ENCODE measurements at places on chromosomes 4 and X. TPM values are rescaled to one million over a fixed set of nuclear protein-coding genes. Genes with fewer than 3 reads are reported as not detected.

MAGEB10 gene
- not detected for total RNA-seq

RBMXL3 gene
- total RNA-seq, result not detected

TCEAL4 gene
- 23.4 TPM for total RNA-seq

ARHGEF6 gene
- 0.77 TPM for total RNA-seq

FMR1 gene
- total RNA-seq, result 22.9 TPM

MAGEA8 gene
- not detected for total RNA-seq

XAGE1B gene
- not detected for total RNA-seq

USP17L21 gene
- total RNA-seq, result not detected

DNA sequence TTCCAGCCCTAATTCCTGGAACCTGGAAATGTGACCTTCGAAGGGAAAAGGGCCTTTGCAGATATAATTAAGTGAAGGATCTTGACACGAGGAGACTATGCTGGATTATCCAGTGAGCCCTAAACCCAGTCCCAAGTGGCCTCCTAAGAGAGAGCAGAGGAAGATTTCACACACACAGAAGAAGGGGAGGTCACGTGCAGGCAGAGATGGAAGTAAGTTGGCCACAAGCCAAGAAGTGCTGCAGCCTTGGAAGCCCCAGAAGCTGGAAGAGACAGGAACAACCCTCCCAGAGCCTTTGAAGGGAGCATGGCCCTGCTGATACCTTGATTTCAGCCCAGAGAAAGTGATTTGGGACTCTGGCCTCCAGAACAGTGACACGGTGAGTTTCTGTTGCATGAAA, 51.9 kb downstream of the EVC2 start:
- no peak for DNase-seq

DNA sequence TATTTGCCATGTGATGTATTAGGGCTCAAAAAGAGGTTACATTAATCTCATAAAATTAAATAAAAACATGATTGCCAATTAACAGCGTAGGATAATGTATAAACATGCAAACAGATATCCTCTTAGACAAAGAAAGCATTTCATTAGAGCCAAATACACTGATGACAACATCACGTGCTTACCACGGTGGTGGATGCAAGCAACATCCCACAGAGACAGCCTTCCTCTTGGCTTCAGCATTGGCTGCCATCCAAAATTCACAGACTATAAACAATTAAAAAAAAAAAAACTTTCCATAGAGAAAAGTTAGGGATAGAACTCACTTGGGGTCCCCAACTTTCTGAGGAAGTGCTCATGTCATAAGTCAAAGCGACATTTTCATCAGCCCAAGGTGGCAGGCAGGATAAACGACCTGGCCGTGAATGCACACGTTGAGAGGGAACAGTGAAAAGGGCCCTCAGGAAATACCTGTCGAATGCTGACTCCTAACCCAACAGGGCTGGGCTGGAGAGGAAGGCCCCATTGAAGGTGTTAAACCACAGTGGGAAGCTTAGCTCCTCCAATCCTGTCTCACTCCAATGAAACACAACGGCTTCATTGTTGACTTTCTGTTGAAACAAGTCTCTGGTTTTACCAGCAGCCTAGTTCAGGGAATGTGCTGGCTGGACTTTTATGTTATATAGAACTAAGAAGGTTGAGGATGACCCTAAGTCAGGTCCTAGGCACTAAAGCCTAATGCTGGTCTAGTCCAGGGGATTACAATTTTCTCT, 48.4 kb downstream of the IDS start:
- no peak for DNase-seq

GRCh38 chr4:28062562-28062961, 1201.9 kb downstream of the STIM2 start:
- DNase-seq, result no peak

DNA sequence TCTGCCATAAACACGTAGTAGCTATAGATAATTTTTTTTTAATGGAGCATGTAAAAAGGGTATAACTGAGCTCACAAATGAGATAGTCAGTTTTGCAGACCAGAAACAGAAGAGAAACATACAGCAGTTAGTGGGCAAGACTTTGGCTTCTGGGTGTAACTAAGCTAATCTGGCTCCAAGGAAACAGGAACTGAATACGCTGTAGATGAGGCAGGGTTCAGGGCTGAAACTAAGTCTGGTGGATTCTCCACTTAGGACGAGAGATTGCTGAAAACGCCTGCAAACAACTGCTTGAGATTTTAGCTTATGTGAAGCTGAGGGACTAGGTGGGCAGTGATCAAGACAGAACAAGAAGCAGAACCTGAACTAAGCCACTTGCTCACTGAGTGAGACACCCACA, 91.7 kb downstream of the SMIM20 start:
- DNase-seq, result no peak

DNA sequence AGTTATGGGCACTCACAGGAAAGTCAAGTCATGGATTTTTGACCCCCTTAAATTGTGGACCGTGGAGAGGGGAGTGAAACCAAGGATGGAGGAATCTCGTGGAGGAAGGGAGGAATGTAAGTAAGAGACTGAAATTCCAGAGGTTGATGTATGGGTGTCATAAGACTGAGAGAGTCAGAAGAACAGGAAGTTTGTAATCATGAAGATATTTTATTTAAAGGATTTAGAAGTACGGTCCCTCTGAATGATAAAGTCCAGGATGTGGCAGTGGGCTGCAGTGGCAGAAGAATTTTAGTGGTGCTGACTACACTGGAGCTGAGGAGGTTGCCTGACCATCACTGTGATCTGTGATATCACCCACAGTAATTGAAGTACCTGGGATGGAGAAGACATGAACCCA, 57.8 kb downstream of the DCLK2 start:
- no peak for DNase-seq

DNA sequence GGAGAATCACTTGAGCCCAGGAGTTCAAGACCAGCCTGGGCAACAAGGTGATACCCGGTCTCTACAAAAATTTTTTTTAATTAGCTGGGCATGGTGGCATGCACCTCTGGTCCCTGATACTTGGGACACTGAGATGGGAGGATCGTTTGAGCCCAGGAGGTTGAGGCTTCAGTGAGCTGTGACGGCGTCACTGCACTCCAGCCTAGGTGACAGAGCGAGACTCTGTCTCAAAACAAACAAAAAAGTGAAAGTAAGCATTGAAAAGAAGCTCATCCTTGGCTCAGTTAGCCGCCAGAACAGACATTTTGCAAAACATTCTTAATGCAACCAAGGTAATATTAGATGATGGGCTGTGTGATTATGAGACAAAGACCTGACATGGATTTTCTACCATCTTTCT, 223.3 kb upstream of the VCX3A start:
- DNase-seq, result no peak

DNA sequence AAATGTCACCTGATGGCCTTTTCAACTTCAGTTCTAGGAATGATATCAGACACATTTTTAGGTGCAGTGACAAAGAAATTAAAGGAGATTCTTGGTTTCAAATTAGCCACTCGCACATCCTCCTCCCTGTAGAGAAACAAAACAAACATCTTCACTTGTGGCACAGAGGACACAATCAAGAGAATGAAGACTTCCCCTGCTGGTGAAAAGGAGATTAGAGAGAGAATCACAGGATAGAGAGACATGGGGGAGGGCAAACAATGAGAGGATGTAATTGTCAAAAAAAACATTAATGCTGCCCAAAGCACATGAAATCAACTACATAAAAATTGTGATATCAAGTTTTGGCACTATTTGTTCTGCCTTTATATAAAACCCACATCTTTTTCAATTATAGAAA, 34.5 kb downstream of the ACE2 start:
- no peak for DNase-seq

DNA sequence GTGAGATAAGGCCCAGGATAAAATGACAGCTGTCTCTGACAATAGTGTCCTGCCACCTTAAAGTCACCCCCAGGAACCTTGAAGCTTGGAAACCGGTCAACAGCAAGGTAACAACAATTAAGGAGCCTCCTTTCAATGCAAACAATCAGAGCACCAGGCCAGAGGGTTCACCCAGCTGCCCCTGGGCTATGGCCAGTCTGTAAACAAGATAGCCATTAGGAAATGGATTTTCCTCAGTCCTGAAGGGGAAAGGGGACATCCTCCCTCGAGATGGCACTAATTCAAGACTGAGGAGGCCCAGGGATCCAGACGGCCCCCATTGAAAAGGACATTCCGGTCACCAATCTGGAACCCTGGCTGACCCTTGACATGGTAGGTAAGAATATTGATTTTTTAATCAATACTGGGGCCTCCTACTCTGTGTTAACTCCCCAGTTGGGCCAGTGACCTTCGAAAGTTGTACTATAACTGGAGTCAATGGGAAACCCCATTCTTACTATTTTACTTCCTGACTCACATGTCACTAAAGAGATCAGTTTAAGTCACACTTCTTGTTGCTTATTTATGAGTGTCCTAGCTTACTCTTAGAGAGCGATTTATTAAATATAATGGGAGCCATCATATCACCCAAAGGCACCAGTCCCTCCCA, 61.7 kb upstream of the CT45A1 start:
- no peak for DNase-seq

GRCh38 chr4:167088115-167088514, 146.2 kb downstream of the SPOCK3 start:
- DNase-seq, result no peak

DNA sequence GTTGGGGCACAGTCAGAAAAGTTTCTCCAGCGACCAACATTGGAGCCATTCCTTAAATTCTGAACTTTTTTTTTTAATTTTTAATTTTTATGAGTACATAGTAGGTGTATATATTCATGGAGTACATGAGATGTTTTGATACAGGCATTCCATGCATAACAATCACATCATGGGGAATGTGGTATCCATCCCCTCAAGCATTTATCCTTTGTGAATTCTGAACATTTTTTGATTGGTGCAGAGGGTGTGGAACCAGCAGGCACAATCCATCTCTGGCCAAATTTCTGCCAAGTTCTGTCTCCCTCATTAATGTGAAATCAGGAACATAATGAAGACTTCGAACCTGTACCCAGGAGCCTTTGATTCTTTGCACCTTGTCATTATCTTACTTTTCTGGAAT, 267.0 kb downstream of the FRMPD4 start:
- no peak for DNase-seq

DNA sequence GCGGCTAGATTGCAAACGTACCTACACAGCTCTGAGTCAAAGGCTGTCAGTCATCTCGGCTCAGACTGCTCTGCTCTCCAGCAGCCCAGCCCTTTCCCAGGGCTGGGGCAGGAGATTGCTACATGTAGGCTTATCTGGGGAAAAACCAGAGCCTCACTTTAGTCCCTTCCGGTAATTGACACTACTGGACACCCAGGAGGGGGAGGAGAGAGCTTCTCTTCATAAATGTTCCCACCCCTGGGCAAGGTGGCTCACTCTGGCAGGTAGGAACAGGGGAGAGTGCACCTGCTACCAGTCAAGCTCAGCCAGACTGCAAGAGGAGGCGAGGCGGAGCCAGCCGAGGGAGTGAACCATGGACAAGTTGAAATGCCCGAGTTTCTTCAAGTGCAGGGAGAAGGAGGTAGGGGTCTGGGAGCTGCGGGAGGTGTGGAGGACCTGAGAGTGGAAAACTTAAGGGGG, at the start of gene SLC6A14:
Gene SLC6A14, plus strand, starts transcription at position 249 of the 459 bp plus-strand sequence. Its CDS starts 104 bp downstream, at position 353.
- DNase-seq, result peak; percentile 62

DNA sequence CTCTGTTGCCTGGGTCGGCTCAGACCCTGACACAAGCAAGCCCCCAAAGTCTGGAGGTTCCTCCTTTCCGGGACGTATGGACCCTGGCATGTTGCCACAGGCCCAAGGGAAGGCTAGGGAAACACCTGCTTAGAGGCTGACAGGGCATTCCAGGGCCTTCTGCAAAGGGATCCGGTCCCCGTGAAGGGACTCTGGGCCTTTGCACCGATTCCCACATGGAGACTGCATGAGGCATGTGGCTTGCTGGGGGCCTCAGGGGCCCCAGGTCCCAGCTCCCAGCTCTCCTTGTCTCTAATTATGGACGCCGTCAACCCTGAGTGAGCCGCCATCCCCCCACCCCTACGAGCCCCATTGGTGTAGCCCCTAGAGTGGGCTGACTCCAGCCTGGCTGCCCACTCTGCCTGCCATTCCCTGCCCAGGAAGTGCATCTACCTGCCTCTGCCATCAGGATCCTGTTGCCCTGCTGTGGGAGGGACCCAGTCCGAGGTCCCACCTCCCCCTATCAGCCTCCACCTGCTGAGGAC, 4.2 kb upstream of the RGS12 start:
- no peak for DNase-seq

GRCh38 chrX:54808109-54808604, 612 bp downstream of the MAGED2 start:
- peak; percentile 6 for DNase-seq

DNA sequence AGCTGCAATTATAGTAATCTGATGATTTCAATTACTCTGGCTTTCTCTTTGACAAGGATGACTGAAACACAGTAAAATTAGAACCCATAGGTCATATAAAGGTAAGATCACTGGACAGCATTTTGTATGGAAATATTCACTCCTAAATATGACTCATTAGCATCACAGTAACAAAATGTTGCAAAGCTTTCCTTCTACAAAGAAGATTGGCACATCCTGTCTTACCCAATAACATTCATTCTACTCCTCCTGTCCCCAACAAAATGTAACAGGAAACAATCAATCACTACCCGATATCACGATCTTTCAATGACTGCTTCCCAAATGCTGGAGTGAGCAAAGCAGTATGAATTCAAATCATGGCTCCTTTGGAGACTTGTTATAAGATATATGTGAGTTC, 95.3 kb downstream of the FANCB start:
- DNase-seq, result peak; percentile 37

- peak; percentile 46 for DNase-seq
Observed at GRCh38 chr4:41887821-41888686, 47.2 kb upstream of the TMEM33 start.

DNA sequence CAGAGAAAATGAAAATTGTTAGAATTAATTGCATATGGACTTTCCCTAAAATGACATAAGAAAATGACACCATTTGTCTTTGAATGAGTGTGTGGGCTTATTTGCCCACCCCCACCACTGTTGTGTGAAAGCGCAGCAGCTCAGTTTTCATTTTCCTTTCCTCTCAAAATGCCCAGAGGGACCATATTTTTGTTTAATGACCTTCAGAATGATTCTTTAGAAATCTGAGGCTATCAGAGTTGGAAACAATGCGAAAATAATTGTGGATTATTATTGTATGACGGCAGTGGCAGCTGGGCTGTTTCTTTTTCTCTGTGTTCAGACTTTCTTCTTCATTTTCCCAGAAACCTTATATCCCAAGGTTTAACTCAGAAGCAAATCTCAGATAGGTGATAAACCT, 44.6 kb upstream of the TEX13A start:
- DNase-seq, result no peak

- no peak for DNase-seq
Observed at GRCh38 chr4:40686081-40686913, 56.6 kb upstream of the RBM47 start.

DNA sequence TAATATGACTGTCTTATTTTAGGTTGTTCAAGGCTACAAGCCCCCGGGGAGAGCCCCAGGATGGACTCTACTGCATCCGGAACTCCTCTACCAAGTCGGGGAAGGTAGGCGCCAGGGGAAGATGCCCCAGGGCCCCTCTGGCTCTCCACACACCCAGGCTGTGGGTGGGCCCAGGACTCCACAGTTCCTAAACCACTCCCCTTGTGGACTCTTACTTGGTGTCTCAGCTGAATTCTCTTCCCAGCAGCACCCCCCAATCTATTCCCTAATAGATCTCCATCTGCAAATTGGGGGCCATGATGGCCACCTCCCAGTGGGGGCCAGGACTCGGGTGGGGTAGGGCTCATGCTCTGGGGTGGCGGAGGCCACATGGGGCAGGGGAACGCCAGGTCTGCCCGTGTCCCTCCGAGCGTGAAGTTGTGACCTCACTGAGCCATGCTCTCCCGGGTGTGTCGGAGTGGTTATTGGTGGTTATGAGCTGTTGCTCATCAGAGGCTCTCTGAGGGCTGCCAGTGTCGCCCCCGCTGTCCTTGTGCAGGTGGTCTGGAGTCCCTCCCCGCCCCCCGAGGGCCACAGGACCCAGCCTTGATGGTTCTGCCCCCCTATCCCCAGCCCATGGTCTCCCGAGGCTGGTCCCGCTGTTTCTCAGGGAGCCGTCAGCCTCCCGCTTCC, 11.2 kb upstream of the ADD1 start:
- DNase-seq, result no peak
